Hair follicular keratinocyte (primary cell): ENCODE measurements at places on chromosomes 11 and 22. TPM values are rescaled to one million over a fixed set of nuclear protein-coding genes. Genes with fewer than 3 reads are reported as not detected.

CCDC116 gene
- not detected in 2 replicates for total RNA-seq

DSCAML1 gene
- not detected in 2 replicates for total RNA-seq

MPPED2 gene
- total RNA-seq = not detected in 2 replicates

SCGB1A1 gene
- not detected in 2 replicates for total RNA-seq

ME3 gene
- total RNA-seq = 3.0 and 5.7 TPM in 2 replicates

A4GALT gene
- 5.4 and 9.9 TPM in 2 replicates for total RNA-seq

THAP7 gene
- 24.4 and 34.6 TPM in 2 replicates for total RNA-seq

MAPK12 gene
- 21.1 and 21.2 TPM in 2 replicates for total RNA-seq

SCN4B gene
- total RNA-seq = 2.5 and 7.8 TPM in 2 replicates

NFAM1 gene
- 0.08 TPM in 1 of 2 replicates, not detected in the other for total RNA-seq

TTC36 gene
- total RNA-seq = not detected in 2 replicates

HBE1 gene
- not detected in 2 replicates for total RNA-seq

KRTAP5-8 gene
- total RNA-seq = not detected in 2 replicates

LRRC4C gene
- total RNA-seq = 0.23 TPM in 1 of 2 replicates, not detected in the other

CARD18 gene
- 0.19 and 4.1 TPM in 2 replicates for total RNA-seq

INS gene
- not detected in 2 replicates for total RNA-seq

CYB5R2 gene
- 39.8 and 74.9 TPM in 2 replicates for total RNA-seq

SORL1 gene
- total RNA-seq = 90.0 and 154 TPM in 2 replicates

MMP27 gene
- not detected in 2 replicates for total RNA-seq

MS4A1 gene
- not detected in 2 replicates for total RNA-seq

MPZL2 gene
- 77.9 and 80.6 TPM in 2 replicates for total RNA-seq

DDX25 gene
- 0.62 TPM in 1 of 2 replicates, not detected in the other for total RNA-seq

SYCE3 gene
- total RNA-seq = not detected in 2 replicates

CSNK2A3 gene
- total RNA-seq = 0.47 and 0.49 TPM in 2 replicates

GNG3 gene
- not detected in 2 replicates for total RNA-seq

OR5B21 gene
- not detected in 2 replicates for total RNA-seq

GRM5 gene
- 0.04 TPM in 1 of 2 replicates, not detected in the other for total RNA-seq

SMC1B gene
- total RNA-seq = not detected in 2 replicates

LUZP2 gene
- total RNA-seq = not detected in 2 replicates

DENND6B gene
- total RNA-seq = 0.49 and 1.0 TPM in 2 replicates

SCO2 gene
- total RNA-seq = 2.9 and 5.4 TPM in 2 replicates

MAJIN gene
- not detected in 2 replicates for total RNA-seq

PEX26 gene
- 16.1 and 17.3 TPM in 2 replicates for total RNA-seq

C11orf97 gene
- not detected in 2 replicates for total RNA-seq

CCDC87 gene
- under 0.01 and 0.19 TPM in 2 replicates for total RNA-seq

SCUBE2 gene
- total RNA-seq = 0.34 and 1.3 TPM in 2 replicates

OR10V1 gene
- not detected in 2 replicates for total RNA-seq

RASD2 gene
- under 0.01 and 0.46 TPM in 2 replicates for total RNA-seq

UCP3 gene
- 0.38 TPM in 1 of 2 replicates, not detected in the other for total RNA-seq

ANKRD49 gene
- 8.2 and 10.1 TPM in 2 replicates for total RNA-seq
